ENCODE measurements at places on chromosomes 6 and 20. TPM values are rescaled to one million over a fixed set of nuclear protein-coding genes. Genes with fewer than 3 reads are reported as not detected.

DNA sequence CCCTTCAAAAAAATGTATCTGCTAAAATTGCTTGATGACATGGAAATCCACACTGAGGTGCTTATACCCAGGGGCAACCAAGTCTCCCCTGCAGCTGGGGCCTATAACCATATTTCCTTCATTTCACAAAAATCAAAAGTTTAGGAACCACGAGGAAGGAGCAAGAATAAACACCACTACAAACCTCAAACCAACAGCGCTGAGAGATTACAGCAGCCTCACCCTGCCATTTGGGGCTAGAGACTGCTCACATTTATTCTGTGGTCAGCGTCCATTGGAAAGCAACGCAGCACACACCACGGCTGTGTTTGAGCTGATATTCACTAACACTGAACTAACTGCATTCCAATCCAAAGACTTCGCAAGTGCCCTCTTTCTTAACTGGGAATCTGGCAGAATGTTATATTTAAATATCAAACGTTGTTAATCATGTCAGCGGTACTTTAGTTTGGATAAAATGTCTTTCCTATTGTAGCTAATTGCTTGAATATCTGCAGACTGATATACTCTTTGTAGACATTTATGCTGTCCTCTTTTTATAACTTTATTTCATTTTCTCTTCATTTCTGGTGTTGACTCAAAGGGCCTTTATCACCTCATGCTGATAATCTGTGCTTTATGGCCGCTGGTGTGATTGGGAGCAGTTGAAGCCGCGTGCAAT is 94.6 kb downstream of the FOXA2 start:
- no peak for DNase-seq

DNA sequence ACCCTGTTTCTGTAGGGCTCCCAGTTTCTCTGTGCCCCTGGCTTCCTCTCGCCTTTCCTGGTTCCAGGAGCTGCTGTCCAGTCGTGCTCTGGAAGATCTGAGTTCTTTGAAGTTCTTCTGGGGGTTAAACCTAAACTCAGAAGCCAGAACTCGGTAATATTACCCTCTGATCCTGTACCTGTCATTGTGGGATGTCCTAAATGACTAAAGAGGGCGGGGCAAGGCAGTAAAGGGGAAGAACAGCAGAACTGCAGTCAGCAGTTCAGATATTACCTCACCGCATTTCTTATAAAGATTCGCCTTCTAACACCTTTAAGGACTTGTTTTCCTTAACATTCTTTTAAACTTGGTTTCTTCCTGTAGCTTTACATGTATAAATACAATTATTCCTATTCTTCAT is 63.9 kb downstream of the FAM120B start:
- no peak for DNase-seq

TP53TG5 gene
- not detected for total RNA-seq

GRCh38 chr6:14211562-14211942 is 94.0 kb downstream of the CD83 start:
- no peak for DNase-seq

- DNase-seq = no peak
Measured at GRCh38 chr20:8385247-8385646, 253.2 kb downstream of the PLCB1 start.

DNA sequence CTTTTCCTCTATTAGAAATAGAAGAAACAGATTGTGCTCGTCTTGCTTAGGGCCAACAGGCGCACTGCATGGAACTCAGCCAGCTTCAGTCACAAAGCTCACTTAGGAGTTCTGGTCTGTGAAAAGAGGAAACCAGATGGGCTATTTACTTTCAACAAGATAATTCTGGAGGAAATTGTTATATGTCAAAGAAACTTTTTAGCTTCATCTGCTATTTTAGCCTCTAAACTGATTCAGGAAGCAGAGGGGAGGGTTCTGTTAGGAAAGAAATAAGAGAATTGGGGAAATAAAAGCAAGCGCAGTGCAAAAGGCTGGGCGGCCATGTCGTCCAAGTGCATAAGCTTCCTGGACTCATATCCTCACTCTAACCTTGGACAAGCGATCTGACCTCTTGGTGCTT is 21.3 kb downstream of the PRKN start:
- no peak for DNase-seq

TAAR2 gene
- total RNA-seq = not detected

Data from B cell (primary cell).